Activated T-helper 2 cell treated with anti-CD3 and anti-CD28 coated beads, Interferon-gamma antibody, Interleukin-2, Interleukin-4, amounts not matched to agents 10 μg/mL and 5 μg/mL and 100 μg/mL, durations not matched to agents 14 hours and 24 hours and 36 hours (primary cell): ENCODE measurements at places on chromosomes 13 and 19. TPM values are rescaled to one million over a fixed set of nuclear protein-coding genes. Genes with fewer than 3 reads are reported as not detected.

Gene ZNF528
- total RNA-seq, result 5.2 and 5.5 TPM in 2 replicates

Gene DIRAS1
- total RNA-seq, result 0.28 and 0.39 TPM in 2 replicates

Gene ANGPTL8
- total RNA-seq, result not detected in 2 replicates

Gene SPACA4
- not detected in 2 replicates for total RNA-seq

Gene APC2
- 0.07 and 0.21 TPM in 2 replicates for total RNA-seq

Gene CD22
- 4.0 and 5.5 TPM in 2 replicates for total RNA-seq

Gene ADAMTS10
- total RNA-seq, result 0.71 and 0.80 TPM in 2 replicates
